ENCODE measurements at places on chromosomes 7 and 10. TPM values are rescaled to one million over a fixed set of nuclear protein-coding genes. Genes with fewer than 3 reads are reported as not detected.

GRCh38 chr10:21584834-21585530 lies 51.0 kb downstream of the MLLT10 start:
- DNase-seq, result no peak

GRCh38 chr10:63744060-63744941 lies 223.1 kb downstream of the REEP3 start:
- DNase-seq, result no peak

The MMP21 gene
- total RNA-seq, result not detected

The CCL24 gene
- total RNA-seq, result 0.45 TPM

The SPDYE8 gene
- total RNA-seq, result 0.24 TPM

Measured in SJSA1 (cell line).